ENCODE measurements at places on chromosomes 7 and 10.

DNA sequence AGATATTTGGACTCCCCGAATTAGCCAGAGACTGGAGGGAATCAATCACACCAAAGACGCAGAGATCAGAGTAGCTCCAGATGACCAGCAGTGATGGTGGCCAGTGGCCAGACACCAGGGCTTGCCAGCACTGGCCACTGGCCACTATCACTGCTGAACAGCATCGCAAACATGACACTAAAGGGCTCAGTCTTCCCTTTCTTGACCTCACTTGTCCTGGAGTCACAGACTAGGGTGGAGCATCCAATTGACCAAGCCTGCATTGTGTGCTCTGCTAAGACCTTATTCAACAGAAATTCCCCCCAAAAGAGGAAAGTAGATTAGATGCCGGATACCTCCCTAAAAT lies 234.7 kb downstream of the CREB5 start:
- no peak for DNase-seq

DNA sequence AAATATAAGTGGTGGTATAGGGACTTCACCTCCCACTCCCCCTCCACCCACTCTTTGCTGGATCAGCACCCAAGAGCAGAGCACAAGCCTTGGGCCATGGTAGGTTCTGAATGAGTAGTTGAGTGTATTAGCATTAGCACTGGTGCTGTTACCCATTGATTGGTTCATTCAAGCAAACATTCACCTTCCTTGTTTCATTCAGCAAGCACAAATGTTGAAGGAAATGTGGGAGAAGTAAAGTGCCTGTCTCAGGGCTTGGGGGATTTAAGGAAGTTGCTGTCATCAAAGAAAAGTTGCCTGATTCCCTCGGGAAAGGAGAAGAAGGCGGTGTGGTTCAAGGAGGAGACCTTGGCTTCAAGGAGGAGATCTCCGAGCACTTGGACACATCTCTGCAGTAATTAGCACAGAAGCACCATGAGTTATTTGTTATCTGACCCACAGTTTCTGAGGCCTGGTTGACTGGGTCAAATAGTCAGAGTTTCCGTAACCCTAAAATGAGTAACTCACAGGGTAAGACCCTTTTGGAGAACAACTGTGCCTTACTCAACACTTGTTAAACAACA lies 17.3 kb downstream of the IL2RA start:
- no peak for DNase-seq

DNA sequence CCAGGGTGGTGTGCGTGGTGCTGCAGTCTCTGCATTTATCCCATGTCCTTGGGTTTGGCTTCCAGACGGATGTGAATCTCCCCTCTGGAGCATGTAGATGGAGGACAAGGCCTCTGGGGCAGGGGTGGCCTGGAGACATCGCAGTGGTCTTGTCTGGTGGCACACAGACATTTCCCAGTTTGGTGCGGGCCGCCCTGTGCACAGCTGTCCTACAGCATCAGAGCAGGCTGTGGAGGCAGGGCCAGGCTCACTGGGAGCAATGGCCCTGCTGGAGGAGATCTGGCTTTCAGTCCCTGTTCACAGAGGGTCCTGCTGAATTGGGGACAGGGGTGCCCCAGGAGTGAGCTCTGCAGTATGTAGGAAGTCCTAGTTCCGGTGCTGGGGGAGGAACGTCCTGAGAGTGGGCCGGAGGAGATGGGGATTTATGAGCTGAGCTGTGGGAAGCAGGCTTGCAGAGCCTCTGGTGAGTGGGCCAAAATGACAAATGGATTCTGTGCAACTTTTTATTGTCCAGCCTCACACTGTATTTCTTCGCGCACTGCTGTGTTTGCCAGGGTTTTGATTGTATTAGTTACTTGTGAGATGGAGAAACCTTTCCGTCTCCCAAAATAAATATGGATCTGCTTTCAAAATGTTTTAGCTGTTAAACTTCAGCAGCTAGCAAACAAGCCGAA lies 40.3 kb downstream of the MGMT start:
- no peak for DNase-seq

- DNase-seq, result no peak
These were observed 229.1 kb downstream of the ZMYND11 start for GRCh38 chr10:364267-364775.

Data from SK-N-SH (cell line).